ENCODE measurements at places on chromosomes 7 and 10.

- no peak for DNase-seq
Observed at GRCh38 chr10:46240684-46241565, 45.9 kb upstream of the ANTXRL start.

GRCh38 chr10:118835682-118836326 lies 81.0 kb upstream of the CACUL1 start:
- no peak for DNase-seq

GRCh38 chr10:119724593-119725516 lies 995 bp upstream of the INPP5F start:
- DNase-seq = no peak

- DNase-seq = no peak
Observed at GRCh38 chr7:43480581-43480980, 102.3 kb upstream of the STK17A start.

GRCh38 chr10:22344249-22344648 lies 1.0 kb upstream of the SPAG6 start:
- no peak for DNase-seq

DNA sequence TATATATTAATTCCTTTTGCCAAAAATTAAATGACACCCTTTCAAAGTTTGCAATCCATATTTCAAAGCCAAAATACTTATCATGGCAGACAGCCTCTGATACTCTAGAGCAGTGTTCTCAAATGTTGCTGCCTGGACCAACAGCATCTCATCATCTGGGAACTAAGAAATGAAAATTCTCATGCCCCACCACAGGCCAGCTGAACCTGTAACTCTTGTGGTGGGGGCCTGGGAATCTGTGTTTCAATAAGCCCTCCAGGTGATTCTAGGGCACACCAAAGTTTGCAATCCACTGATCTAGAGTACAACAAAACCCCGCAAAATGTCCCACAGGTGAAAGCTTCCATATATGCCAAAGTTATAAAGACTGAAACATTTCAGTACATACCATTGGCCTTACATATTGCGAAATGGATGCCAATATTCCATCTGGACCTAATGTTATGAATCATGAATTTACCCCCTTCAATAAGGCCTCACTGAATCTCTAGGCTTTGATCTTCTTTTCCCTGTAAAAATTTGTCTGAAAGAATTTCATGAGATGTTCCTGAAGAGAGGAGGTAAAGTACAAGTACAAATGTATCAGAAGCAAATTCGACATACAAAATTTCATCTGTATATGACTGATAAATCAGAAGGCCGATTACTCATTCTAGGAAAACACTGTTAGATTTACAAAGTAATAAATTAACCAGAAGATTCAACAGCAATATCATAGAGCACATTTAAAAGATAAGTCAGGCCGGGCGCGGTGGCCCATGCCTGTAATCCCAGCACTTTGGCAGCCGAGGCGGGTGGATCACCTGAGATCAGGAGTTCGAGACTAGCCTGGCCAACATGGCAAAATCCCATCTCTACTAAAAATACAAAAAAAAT lies 25.3 kb upstream of the EPC1 start:
- DNase-seq = no peak

DNA sequence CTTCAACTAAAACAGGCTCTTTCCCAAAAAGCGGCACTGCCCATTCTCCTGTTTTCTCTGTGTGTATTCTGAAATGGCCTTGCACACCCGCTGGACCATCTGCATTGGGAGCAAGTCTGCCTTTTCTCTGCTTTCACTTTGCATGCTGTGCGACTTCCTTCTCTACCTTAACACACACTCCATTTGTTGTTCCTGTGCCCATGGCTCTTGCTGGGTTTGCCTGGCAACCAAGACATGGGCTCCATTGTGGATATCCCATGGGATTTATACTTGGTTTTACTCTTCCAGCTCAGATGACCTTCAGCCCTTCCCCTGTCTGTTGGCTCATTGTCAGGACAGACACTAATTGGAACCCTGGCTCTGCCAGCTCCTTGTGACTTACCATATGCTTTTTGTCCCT lies 465.3 kb downstream of the REEP3 start:
- DNase-seq = no peak

DNA sequence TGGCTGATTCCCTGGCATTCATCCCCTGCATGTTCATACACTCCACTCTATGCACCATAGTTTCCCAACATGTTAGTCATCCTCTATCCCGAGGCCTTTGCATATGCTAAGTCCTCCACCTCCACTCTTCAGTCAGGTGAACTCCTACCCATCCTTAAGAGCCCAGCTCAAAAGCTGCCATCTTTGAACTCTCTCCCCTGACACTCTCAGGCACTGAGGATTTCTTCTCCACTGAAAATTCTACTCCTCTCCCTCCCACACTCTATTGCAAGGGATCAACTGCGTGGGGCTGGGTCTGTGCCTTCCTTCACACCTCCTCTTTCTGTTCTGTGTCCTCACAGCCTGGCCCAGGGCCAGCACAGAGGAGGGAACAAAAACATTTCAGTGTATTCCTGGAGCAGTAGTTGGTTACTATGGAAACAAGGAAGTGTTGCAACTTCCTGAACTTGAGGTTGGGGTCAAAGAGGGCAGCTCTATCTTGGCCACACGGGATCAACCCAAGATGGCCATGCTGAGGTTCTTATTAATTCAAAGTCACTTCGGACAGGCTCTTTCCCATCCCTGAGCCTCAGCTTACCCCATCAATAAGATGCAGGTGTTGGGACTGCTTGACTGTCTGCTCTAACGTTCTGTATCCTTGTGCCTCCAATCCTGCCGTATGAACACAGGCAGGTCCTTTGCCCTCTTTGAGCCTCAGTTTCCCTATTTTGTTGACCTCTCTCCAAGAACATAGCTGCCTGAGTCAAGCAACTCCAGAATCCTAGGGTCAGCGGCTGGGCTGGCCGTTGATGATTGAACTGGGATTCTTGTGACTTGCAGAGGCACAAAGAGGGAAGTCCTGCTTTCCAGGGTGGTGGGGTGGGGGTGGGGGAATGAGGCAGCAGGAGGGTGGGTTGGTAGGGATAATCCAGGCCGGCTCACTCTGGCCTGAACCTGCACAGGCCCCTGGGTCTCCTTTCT lies 15.5 kb downstream of the ZMIZ1 start:
- DNase-seq = no peak

GRCh38 chr7:94943134-94943533 lies 35.7 kb downstream of the PPP1R9A start:
- no peak for DNase-seq

DNA sequence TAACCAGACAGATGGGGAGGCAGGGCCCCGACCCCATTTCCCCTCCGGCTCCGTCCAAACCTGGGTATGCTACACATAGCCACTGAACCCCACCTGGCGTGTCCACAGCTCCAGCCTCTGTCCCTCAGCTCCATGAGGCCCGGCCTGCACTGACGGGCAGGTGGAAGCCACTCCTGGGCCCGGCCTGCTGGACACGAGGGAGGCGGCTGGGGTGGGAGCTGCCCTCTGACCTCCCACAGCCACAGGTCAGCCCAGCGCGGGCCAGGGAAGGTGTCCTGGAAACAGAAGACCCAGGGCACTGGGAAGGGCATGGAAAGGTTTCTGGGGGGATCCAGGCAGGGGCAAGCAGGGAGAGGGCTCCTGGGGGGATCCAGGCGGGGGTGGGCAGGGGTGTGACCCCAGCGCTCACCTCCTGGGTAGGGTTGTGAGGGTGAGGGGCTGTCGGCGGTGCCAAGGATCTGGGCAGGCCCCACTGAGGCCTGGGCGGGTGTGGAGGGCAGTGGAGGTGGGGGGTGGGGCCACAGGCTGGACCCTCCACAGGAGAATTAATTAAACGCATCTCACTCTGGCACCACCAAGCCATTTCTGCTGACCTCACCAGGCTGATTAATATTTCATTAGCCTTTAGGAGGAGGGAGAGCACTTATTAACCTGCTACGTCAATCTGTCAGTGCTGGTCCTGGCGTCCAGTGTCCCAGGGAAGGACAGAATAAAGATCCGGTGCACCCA lies 108.9 kb downstream of the UNCX start:
- DNase-seq = no peak

- DNase-seq = no peak
Observed at GRCh38 chr7:63071920-63072319, 926.7 kb upstream of the ZNF722 start.

DNA sequence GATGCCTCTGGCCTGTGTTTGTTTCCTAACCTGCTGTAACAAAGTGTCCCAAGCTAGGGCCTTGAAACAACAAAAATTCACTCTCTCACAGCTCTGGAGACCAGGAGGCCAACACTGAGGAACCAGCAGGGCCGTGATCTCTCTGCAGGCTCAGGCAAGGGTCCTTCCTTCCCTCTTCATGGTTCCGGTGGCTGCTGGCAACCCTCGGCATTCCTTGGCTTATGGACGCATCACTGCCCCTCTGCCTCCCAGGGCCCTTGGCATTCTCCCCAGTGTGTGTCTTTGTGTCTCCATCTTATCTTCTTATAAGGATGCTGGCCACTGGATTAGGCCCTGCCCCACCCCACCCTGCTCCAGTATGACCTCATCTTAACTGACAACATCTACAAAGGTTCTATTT lies 17.0 kb downstream of the CNPY1 start:
- DNase-seq = no peak

DNA sequence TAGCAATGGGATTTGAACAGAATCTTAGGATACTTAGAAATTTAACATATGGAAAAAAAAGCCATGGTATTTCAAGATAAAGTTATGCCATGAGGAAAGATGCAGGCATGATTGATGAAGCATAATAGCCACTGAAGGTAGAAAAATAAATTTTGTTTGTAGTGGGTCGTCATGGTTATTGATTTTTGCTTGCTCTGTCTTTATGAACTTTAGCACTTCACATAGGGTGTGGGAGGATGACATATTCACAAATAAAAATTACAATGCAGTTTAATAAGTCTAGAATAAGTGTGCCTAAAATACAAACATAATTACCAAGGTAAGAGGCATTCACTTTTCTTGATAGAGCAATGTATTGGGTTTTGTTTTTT lies 129.1 kb upstream of the SEMA3E start:
- no peak for DNase-seq

DNA sequence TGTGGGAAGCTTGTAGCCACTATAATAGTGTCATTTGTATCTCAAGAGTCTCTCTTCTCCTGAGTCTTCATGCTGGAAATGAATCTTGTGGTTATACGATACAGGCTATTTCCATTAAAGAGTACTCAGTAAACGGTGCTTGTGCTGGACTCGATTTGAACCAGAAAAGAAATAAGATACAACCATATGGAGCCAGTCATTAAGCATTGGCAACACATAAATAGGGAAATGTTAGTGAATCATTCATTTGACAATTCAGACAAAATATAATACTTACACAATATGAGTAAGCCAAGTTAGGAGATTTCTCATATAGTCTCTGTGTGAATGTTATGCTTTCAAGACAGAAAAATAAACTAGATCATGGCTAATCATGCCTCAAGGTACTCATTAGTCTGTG lies 356.8 kb downstream of the PLXDC2 start:
- DNase-seq = no peak
